Activated T-cell treated with anti-CD3 and anti-CD28 coated beads, Interleukin-2, amount 50 U/mL, for 72 hours (primary cell): ENCODE measurements at places on chromosomes 1 and 21. TPM values are rescaled to one million over a fixed set of nuclear protein-coding genes. Genes with fewer than 3 reads are reported as not detected.

Gene CD1B
- total RNA-seq, result not detected

Gene ATP1A2
- not detected for total RNA-seq

- DNase-seq, result no peak
These were observed 21.3 kb downstream of the LSS start for GRCh38 chr21:46207006-46207919.

GRCh38 chr1:94768036-94768435 lies 52.1 kb upstream of the SLC44A3 start:
- no peak for DNase-seq

Gene ZNF672
- total RNA-seq, result 47.6 TPM

DNA sequence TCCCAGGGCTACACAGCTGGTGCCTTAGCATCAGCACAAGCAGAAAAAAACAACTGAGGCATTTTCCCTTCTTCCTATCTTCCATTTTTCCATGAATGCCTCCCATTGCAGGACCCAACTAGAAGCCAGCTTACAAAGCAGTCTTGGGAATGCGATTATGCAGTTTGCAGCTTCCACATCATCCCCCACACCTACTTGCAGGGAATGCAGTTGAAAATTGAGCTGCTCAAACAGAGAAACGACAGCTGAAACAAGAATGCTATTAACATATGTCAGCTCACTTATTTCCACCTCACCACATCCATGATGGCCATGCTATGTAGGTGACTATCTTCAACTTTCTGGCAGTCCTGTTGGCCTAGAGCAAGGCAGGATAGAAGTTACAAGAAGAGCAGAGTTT lies 150.6 kb upstream of the KCTD3 start:
- DNase-seq, result no peak

- DNase-seq, result no peak
These were observed 1.3 kb downstream of the TTLL7 start for GRCh38 chr1:83997631-83998030.

DNA sequence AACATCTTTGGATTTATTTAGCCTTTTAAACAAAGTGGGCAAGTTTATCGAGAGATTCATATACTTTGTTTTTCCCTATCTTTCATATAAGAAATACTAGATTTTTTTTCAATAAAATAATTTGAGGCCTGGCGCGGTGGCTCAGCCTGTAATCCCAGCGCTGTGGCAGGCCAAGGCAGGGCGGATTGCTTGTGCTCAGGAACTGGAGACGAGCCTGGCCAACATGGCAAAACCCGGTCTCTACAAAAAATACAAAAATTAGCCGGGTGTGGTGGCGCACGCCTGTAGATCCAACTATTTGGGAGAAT lies 1.6 kb upstream of the CDC14A start:
- DNase-seq, result no peak

Gene PRELP
- not detected for total RNA-seq

DNA sequence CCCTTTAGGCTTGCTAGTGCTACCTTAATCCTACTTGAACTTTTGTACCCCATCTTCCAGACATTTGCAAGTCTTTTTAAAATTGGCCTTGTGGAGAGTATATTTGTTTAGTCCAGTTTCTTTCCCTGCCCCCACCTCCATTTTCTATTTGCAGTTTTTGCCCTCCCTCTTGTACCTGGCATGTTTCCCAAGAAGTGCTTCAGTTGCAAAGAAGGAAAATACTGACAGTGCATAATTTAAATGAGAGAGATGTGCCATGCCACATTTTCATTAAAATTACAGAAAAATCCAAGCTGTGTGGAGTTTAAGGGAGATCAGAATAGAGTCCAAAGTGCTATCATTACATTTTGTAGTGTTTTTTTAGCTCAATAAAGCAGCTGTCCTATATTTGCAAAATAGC lies 150.0 kb upstream of the ADGRL2 start:
- no peak for DNase-seq

GRCh38 chr1:150194381-150195031 lies 41.4 kb downstream of the ANP32E start:
- DNase-seq, result no peak

DNA sequence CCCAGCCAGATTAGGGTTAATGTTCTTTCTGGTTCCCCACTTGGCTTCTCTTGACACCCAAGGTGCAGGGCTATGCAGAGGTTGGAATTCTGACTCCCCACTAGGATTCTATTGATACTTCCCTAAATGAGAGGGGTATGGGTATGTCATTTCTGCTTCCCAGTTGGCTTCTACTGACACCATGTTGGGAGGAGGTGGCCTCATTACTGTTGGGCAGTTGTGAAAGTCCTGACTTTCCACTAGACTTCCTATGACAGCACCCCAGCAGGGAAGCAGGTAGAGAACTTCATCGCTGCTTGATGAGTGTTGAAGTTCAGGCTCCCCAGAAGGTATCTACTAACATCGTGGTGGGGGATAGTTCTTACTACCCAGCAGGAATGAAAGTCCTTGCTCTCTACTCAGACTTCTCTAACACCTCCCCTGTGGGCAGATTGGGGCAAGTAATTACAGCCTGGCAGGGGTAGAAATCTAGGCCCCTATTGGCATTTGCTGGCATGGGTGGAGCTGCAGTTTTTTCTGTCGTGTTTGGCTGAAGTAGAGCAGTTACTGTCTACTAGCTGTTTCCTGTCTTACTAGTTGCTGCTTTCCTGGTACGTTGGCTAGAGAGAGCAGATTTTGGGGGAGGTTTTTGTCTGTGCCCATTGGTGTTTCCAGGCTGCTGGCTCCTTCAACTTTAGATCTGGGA lies 41.5 kb downstream of the ZYG11B start:
- no peak for DNase-seq

DNA sequence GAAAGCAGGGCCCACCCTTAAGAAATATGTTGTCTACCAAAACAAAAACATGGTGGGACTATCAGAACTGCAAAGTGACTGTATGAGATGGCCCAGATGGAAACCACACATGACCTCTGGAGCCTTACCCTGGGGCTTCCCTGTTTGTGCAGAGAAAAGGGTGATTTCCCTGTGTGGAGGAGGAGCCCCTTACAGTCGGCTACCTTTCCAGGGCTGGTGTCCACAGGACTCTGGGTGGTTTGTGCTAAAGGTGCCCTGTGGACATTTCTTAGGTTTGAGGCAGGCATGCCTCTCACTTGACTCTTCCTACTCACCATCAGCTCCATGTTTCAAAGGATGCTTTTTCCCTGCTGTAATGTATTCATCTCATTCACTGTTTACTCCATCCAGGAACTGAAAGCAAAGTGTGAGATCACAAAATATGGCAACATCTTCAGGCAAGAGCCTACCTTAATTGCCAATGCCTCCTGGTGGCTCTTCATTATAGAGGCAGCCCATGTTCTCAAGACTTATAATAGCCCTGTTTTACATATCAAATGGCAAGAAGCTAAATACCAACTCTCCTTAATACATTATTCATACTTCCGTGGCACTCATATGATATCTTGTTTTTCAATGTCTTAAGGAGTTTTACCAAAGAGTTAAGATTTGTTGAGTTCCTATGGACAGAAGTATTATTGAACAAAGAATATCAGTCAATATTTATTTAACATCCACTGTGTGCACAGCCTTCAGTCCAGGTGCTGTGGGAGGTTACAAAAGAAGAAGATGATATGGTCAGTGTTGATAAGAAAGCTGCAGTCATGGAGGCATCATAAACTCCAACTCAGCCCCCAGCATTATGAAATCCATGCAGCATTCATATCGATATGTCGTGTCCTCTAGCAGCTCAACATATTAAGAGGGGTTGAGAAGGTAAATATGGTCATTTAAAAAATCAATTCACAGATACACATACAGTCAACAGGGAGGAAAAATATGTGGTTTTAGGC lies 15.5 kb upstream of the TFF3 start:
- no peak for DNase-seq

GRCh38 chr21:17461014-17461413 lies 51.8 kb upstream of the CXADR start:
- no peak for DNase-seq

Gene FCN3
- total RNA-seq, result not detected

- no peak for DNase-seq
These were observed 16.1 kb upstream of the LYST start for GRCh38 chr1:235882816-235883215.

Gene PTPN22
- total RNA-seq, result 82.5 TPM

- no peak for DNase-seq
These were observed 70.8 kb downstream of the DTL start for GRCh38 chr1:212106286-212106792.

Gene TMEM35B
- 29.8 TPM for total RNA-seq

DNA sequence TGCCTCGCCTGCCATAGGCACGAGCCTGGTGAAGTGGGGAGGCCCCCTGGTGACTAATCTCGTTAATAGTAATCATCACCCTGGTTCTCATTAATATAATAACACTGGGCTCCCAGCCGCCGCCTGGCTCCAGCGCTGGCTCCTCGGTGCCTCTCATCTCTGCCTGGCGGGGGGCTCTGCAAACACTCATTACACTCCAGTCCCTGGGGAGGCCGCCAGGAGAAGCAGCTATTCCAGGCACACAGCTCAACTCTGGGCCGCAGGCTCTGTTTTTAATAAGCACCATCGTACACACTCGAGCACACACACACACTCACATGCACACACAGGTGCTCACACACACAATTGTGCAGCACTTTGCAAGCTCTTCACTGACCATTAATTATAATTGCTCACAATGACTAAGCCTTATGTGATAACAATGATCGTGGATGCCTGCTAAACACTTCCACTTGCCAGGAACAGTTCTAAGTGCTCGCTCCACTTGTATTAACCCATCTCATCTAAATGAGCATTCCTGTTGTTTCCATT lies 52.2 kb downstream of the SDC3 start:
- DNase-seq, result no peak

Gene MTMR11
- total RNA-seq, result 9.2 TPM

Gene TSSK3
- 1.2 TPM for total RNA-seq

DNA sequence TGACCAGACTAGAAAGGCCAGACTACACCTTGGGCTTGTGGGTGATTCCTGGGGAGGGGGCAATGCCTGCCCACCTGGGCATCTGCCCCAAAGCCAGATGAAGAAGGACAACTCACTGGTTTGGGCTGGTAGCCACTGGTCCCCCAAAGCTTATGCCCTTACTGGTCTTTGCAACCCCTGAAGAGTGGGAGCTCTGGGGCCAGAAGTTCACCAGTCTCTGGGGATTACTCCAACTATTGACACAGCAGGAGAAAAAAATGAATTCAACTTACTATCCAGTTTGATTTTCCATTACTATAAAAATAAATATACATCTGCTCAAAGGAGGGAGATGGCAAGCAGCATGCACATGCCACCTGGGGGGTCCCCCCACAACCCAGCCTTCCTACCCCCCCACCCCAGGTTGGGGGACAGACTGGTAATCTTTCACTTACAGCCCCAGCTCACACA lies 2.6 kb downstream of the AHDC1 start:
- DNase-seq, result no peak

DNA sequence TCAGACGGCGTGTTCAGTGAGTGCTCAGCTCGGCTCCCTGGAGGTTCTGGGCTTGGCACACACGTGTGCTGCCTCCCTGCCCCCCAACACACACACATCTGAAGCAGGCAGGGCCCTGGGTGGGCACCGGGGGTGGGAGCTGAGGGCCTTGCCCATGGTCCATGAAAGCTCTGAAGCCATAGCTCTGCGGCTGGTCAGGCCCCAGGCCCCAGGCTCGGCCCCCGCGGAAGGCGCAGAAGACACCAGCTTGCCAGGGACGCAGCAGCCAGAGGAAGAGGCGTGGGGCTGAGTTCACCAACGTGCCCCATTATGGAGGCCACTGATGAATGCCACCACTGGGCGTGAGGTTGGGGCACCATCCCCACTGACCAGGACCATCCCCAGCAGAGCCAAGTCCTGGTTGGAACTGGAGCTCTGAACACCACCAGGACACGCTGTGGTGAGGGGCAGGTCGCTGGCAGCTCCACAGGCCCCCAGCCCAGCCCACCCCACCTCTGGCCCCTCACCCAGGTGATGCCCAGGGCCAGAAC lies 4.2 kb downstream of the AURKAIP1 start:
- DNase-seq, result no peak

- DNase-seq, result no peak
These were observed at the start of gene SPRR2A for GRCh38 chr1:153057375-153057774. Gene SPRR2A, minus strand, starts transcription at chr1:153057512. Its CDS starts 777 bp downstream, at chr1:153056735.

DNA sequence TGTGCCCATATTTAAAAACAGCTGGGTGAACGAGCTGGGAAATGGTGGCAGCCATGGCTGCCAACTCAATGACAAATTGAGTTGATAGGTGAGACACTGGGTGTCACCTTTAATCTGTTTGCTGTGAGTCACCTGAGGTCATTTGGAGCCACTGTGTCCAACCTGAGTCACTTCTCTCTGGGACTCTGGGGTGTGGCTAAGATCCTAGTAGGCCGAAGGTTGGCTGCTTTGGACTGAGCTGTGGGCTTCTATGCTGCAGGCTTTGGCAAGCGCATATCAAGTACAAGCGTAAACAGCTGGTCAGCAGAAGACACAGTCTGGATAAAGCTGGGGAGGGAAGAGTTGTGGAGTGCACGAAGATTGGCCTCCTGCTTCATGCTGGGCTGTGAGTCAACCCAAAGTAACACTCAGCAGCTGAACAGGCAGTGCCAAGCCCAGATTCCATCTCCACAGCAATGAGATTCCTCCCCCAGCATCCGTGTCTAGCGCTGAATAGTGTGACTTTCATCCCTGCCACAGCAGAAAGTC lies 24.0 kb downstream of the TEX35 start:
- DNase-seq, result no peak

GRCh38 chr1:119865627-119866026 lies 30.7 kb downstream of the ADAM30 start:
- no peak for DNase-seq

Gene PDZK1IP1
- total RNA-seq, result not detected

Gene CYP4B1
- total RNA-seq, result not detected

DNA sequence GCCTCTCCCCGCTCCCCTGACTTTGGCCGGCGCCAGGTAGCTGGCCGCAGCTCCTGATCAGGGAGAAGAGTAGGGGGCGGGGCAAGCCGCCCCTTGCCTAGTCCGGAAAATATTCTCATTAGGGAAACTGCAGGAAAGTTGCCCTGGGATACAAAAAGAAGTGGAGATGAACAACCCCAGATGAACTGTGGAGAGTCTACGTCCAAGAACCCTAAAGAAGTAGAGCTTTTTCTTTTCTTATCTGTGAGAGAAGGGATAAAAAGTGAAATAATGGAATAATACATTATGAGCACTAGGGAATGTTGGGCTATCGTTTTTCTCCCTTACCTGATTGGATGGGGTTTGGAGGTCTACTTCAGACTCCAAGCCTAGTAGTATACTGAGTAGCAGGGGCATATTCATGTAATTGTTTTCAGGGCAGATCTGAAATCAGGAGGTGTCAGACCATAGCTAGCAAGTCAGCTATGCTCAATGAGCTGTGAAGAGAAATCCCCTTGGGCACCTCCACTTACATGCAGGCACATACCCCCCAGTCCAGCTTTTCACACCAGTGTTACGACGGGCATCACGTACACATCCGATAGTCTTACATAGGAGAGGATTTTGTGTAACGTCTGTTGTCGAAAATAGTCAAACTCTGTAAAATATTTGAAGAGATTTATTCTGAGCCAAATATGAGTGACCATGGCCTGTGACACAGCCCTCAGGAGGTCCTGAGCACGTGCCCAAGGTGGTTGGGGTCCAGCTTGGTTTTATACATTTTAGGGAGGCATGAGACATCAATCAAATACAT lies 1.7 kb upstream of the DUSP10 start:
- DNase-seq, result no peak

GRCh38 chr1:29457496-29458368 lies 221.4 kb downstream of the PTPRU start:
- DNase-seq, result no peak
